ENCODE measurements at places on chromosomes 3 and 15.

GRCh38 chr3:8279886-8280550 lies 221.6 kb upstream of the LMCD1 start:
- no peak for DNase-seq

GRCh38 chr3:13229273-13229949 lies 156.2 kb upstream of the IQSEC1 start:
- no peak for DNase-seq

DNA sequence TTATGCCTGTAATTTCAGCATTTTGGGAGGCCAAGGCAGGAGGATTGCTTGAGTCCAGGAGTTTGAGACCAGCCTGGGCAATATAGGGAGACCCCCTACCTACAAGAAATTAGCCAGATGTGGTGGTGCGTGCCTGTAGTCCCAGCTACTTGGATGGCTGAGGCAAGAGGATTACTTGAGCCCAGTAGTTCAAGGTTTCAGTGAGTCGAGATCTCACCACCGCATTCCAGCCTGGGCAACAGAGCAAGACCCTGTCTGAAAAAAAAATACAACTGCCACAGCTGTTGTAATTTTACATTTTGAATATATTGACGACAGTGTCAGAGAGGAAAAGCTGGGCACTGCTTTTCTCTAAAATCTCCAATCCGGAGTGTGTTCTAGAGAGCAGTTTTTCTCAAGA lies 21.2 kb downstream of the TATDN2 start:
- DNase-seq, result no peak

DNA sequence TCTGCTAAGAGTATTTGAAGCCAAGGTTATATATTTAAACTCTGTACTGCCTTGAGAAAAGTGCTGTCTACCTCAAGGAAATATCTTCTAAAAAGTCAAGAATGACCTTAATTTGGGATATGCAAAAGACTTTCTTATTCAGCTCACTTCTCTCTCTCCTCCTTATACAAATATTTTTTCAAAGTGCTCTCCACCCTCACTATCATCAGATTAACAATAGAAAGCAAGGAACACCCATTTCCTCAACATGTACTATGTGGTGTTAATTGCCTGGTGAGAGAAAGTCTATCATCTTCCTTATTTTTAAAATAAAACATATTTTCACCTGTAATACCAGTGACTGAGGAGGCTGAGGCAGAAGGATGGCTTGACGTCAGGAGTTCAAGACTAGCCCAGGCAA lies 44.4 kb upstream of the RSL24D1 start:
- no peak for DNase-seq

GRCh38 chr3:34102288-34102687 lies 303.9 kb downstream of the PDCD6IP start:
- no peak for DNase-seq

DNA sequence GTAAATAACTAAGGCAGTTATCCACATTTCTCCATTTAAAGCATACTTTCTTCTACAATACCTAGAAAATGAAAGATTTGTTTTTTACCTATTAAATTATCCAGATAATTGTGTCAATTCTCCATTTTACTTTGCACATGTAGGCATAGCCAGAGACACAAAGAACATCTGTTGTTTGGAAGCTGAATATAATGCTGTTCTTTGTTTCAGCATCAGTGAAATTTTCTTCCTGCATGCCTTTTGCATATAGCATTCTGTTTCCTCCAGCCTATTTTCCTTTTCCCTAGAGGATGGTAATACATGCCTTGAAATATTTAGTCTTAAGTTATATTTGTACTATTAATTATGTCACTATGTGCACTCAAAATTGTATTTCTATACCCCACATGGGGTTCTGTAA lies 233.7 kb downstream of the CNTN6 start:
- no peak for DNase-seq

- DNase-seq, result no peak
These were observed 128.0 kb downstream of the DNAJB8 start for GRCh38 chr3:128338536-128339330.

DNA sequence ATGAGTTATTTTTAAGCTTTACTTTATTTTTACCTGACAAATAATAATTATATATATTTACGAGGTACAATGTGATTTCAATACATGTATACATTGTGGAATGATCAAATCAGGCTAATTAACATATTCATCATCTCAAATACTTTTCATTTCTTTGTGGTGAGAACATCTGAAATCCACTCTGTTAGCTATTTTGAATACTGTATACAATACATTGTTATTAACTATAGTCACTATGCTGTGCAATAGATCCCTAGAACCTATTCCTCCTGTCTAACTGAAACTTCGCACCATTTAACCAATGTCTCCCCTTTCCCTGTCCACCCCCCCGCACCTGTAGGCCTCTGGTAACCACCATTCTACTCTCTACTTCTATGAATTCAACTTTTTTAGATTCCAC lies 7.9 kb upstream of the SPPL2A start:
- no peak for DNase-seq

GRCh38 chr3:23324745-23325144 lies 121.6 kb downstream of the UBE2E2 start:
- DNase-seq, result no peak

GRCh38 chr15:84949845-84950569 lies 31.6 kb upstream of the PDE8A start:
- DNase-seq, result no peak

- DNase-seq, result no peak
These were observed 278.5 kb upstream of the UMPS start for GRCh38 chr3:124451630-124452317.

Data from activated T-cell treated with anti-CD3 and anti-CD28 coated beads for 24 hours (primary cell).